ENCODE measurements at places on chromosomes 4 and X.

DNA sequence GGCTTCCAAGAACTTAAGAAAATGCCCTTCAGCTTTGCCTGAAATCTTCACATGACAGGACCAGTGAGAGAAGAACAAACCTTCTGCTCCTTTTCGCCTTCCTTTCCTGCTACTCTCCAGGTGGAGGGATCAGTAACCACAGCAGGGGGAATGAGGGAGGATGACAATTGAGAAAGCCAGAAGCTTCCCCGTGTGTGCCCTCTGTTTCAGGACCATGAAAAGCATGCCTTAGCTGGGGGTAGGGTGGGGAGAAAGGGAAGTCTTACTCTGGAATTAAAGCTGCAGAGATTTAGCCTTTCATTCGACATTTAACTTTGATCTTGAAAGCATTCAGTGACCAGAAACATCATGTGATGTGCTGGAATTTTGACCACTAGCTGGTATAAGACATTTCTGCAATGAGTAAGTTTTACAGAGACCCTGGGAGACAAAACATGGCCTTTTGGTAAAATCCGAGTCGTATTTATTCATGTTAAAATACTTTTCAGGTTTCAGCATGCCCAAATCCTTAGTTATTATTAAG is 10.6 kb upstream of the PUDP start:
- DNase-seq: no peak

GRCh38 chr4:103786593-103786992 is 66.8 kb upstream of the TACR3 start:
- DNase-seq: no peak

DNA sequence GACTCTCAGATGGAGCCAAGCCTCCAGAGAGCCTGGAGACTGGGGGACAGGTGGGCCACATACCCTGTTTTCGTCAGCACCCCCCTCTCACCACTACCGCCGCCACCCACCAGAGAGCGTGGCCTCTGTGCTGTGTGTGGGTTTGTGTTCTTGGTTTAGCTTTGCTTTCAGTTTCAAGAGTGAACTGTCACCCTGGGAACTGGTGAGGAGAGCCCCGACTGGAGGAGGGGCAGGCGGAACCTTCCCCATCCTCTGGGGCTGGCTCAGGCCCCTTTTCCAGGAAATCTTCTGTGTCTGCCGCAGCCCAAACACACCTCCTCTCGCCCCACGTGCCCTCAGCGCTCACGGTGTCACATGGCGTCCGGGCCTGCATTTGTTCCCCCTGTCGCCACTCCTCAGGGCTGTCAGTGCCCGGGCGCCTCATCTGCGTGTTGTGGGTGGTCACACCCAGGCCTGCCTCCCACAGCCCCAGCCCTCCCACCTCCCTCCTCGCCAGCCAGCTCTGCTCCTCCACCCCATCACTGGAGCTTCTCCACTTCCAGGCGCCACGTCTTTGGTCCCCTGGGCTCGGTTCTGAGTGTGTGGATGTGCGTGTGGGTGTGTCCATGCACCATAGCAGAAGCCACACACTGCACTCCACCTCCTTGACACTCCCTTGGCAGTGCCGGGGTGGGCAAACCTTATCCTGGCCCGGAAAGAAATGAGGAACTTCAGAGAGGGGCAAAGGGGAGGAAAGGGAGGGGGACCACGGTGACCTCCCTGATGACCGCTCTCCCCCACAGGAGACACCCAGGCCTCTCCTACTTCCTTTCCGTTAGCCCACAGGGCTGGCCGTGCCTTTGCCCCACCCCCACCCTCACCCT is 27.8 kb downstream of the ELF4 start:
- peak; percentile 33 for DNase-seq

DNA sequence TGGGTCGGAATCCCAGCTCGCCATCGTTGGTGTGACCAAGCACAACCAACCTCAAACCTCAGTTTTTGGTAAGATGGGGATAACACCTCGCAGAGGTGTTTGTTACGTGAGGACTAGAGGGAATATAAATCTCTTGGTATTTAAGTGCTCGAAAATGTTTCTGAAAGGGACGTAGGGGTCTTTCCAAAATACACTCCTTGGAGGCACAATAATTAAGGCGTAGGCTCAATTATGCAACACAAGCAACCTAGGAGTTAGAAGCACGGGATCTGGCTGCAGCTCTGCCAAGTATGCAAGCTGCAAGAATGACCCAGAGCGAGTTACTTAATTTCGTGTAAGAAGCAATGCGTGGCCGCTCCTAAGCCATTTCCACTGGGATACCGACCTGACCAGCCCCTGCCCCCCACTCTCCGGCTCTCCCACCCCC is 552 bp downstream of the ADH5 start:
- DNase-seq: no peak

DNA sequence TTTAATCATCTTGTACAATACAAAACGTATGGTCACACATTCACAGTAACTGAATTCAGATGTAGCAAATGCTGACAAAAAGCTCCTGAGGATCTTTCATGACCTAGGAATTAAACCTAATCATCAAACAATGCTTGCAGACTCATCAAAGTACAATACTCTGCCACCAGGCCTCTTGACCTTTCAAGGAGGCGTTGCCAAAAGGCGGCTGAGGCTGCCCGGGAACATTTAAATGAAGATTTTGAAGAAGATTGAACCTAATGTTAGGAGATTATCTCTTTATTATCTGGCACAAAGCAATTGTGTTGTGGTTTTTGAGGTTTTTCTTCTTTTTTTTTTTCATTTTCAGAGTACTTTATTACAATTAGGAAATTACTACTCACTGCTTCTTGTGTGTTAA is 340.5 kb downstream of the GALNTL6 start:
- no peak for DNase-seq

GRCh38 chrX:56029188-56029587 is 203.0 kb upstream of the KLF8 start:
- DNase-seq: no peak

- no peak for DNase-seq
Observed at GRCh38 chr4:185142564-185142911, 528 bp upstream of the SLC25A4 start.

DNA sequence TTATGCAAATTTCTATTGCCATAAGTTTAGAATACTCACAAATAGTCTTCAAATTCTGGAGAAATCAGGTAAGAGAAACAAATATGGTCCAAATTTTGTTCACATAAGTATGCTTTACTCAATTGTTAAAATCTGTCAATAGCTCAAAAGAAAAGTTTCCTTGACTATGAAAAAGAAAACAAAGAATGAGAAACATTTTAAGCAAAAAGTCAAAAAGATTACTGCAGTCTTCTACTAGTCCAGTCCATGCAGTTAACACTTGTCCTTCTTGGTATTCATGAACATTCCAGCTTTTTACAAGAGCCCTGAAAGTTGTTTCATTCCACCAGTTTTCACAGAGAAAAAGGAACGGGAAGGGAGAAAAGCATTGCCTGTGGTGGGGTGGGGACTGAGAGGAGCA is 54.7 kb upstream of the ZXDA start:
- DNase-seq: no peak

Measured in stimulated activated CD8-positive, alpha-beta memory T cell treated with anti-CD3 and anti-CD28 coated beads, Interleukin-2, amount 100 ng/mL, for 1 hour (primary cell).